Stimulated activated CD4-positive, alpha-beta T cell treated with anti-CD3 and anti-CD28 coated beads, Interleukin-12 subunit alpha, Interleukin-12 subunit beta, amount 100 ng/mL, for 48 hours (primary cell): ENCODE measurements at places on chromosomes 7 and 10.

- DNase-seq, result no peak
Measured at GRCh38 chr10:10609379-10609955, 408.2 kb upstream of the CELF2 start.

DNA sequence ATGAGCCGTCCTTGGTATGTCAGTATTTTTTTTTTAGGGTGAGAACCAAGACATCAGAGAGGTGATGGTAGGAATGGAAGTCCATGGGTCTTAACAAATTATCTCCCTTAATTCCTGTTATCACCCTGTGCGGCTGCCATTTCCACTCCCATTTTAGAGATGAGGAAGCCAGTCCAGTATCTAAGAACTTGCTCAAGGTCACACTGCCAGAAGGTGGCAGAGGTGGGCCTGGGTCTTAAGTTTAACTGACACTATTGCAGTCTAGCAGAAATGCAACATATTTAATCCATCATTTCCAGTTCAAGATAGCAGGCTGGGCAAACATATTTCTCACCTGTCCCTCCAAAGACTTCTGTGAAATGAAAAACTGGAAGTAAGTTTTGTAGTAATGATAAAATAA, 108.3 kb downstream of the GLI3 start:
- no peak for DNase-seq

DNA sequence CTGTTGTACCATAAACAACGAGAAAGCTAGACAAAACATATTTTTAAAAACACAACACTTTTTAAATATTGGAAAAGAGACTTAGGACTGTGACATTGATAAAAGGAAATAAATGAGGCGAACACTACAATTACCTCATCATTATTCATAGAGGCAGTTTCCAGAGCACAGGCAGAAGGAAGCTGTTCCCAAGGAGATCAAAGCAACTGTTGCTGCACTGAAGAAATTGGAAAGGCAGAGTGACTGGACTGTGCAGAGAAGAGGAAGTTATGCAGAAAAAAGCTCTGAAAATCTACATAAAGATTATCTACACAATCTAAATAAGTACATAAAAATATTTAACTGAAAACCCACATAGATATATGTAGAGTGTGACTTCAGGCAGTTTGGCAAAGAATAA, 32.8 kb downstream of the MYO3A start:
- no peak for DNase-seq

DNA sequence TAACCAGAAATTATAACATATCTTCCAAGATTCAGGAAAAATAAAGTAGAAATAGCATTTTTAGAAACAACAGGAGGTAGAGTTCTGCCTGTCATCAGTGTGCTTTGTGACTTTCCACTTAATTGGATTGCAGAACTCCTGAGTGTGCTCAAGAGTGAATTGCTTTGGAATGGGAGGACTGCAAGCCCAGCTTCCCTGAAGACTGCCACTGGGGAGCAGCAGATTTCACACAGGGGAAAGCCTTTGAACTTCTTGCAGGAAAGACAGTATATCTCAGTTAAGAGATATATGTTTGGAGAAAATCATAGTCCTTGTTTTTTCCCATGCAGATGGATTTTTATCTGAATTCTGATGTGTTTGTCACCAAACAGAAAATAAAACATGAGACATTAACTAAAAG, 124.5 kb downstream of the TMEM168 start:
- no peak for DNase-seq

DNA sequence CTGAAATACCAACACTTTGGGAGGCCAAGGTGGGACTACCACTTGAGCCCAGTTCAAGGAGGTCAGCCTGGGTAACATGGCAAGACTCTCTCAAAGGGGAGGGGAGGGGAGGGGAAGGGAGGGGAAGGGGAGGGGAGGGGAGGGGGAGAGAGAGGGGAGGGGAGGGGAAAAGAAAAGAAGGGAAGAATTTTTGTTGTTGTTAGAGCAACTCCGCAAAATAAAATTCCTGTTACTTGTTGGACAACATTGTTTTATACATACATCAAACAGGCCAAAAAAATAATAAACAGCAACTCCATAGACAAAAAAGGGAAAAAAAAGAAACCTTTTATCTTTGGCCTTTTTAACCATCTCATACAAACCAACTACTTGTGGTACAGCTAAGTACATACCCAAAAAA, 57.3 kb upstream of the TRIM24 start:
- no peak for DNase-seq

DNA sequence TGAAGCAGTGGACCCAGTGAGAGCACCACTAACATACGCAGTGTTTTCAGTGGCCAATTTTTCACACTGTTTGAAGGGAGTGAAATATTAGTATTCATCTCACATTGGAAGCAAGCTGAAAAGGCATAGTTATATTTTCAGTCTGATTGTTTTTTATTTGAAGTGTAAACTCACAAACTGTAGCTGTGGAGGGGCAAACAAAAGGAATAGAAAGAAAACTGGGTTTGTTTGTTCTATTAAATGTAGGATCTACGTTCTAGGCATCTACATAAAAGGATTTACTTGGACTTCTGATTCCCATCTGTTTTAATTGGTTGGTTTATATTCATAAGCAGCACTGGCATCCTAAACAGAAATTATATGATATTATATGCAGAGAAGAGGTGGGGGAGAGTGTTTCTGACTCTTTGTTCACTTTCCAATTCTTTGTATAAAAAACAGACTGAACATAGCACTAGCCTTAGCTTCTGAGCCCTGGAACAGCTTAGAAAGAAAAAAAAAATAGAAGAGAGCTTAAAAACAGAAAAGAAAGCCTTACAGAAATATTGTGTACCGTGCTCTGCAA, 447.8 kb upstream of the KCND2 start:
- DNase-seq, result no peak

GRCh38 chr10:12213621-12214020, 17.6 kb downstream of the CDC123 start:
- no peak for DNase-seq

DNA sequence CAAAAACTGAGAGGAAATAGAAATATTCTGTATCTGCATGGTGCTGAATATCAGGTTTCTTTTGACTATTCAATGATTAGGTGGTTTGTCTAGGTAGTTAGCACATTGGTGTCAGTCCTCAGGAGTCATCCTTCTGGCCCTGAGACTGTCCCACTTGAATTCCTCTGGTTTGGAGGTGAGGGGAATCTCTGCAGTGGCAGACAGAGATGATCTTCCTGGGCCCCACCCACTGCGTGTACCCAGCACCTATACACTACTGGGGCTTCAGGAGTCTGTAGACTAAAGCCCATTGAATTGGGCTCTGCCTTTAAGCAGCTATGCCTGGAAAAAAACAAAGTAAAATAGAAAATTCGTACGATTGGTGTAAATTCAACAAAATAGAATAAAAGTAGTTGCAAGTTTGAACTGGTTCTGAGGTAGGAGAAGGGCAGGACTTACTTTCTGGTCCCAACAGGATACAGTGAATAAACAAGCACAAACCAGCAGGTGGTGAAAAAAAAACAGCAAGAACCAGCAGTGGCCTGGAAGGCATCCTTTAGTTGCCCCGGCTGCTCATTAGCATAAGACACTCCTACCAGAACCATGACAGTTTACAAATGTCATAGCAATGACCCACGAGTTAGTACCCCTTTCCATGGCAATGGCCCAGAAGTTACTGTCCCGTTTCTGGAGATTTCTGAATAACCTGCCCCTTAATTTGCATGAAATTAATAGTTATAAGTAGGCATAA, 1.7 kb downstream of the LIPM start:
- DNase-seq, result no peak

DNA sequence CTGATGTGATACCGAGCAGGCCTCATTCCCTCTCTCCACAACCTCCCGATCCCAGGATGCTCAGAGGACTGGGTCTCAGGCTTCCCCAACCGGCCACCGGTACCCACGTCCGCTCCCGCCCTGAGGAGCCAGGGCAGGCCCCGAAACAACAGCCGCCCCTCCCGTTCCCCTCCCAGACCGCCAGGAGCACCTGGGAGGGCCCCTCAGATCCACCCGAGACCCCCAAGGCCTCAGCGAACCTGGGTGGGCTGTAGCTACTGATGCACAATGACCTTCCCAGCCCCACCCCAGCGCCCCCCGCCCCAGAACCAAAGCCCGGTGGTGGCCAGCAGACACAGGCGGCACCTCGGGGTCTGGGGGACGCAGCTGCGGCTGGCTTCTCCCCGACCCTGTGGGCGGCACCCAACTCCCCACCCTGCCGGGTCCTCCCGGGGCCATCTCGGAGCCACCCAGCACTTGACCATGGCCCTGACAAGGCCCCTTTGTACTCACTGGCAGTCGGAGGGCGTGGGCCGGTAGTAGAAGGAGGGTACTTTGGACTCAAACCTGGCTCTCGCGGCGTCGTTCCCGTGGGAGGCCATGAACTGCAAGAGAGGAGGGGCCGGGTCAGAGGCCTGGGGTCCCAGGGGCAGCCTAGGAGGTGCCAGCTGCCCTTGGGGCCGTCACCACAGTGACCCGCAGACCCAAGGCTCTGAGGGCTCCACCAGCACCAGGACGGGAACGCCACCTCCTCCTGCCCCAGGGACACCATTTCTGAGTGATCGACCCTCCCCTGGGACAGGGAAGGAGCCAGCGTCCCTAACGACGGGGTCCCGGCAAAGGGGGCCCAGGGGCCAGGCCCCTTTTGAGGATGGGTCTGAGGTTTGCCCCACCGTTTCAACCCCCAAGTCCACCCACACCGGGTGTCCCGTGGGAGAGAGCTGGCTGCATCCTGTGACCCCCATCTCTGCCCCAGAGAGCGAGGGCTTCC, 28.1 kb downstream of the ADAP1 start:
- DNase-seq, result no peak
